ENCODE measurements at places on chromosomes 2 and 18.

- no peak for DNase-seq
These were observed 5.9 kb downstream of the CTLA4 start for GRCh38 chr2:203873461-203873860.

GRCh38 chr2:68193787-68194372, 36.2 kb downstream of the PNO1 start:
- peak; percentile 56 for DNase-seq

DNA sequence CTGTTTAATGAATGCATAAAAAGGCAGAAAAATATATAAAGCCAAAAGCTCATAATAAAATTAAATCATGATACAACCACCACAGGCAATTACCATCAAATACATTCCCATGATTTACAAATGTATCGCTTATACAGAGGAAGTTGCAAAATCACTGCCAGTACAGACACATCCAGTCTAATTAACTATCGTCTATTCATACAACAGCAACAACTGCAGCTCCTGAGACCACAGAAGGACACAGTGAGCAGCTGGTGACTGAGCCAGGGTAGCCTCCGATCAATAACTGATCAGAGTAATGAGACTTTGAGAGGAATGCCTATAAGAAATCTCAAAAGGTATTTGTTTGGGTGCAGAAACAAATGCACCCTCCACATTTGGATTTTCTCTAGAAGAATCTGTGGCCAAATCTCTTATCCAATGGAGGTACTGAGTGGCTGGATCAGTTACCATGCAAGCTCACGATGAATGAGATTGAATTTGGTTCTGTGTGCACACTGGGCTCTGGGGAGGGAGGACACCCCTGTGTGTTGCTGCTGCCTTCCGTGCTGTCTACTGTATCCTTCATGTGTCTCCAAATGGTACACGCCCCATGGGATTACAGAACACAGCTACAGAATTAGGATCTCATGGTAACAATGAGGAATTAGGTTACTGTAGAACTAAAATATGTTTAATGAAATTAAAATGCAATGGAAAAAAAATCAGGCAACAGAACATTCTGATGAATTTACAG, 119.6 kb downstream of the MBP start:
- DNase-seq, result no peak

GRCh38 chr2:120384486-120385354, 38.8 kb downstream of the INHBB start:
- no peak for DNase-seq

GRCh38 chr2:101446869-101447268, 28.0 kb downstream of the RFX8 start:
- peak; percentile 97 for DNase-seq

DNA sequence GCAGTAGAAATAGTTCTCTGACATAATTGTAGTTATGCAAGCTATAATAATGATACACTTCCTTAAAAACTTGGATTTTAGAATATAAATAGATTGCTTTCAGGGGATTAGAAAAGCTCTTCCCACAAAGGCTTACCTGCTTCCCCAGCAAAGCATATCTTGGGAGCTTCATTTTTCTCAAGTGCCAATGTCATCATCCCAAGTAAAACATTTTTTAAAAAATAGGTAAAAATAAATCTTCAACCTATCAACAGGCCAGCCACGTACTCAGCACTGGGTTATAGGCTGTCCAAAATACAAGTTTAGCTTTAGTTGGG, 39.0 kb upstream of the NPAS2 start:
- DNase-seq, result no peak

GRCh38 chr18:68555879-68556301, 159.0 kb downstream of the TMX3 start:
- DNase-seq, result peak; percentile 77

DNA sequence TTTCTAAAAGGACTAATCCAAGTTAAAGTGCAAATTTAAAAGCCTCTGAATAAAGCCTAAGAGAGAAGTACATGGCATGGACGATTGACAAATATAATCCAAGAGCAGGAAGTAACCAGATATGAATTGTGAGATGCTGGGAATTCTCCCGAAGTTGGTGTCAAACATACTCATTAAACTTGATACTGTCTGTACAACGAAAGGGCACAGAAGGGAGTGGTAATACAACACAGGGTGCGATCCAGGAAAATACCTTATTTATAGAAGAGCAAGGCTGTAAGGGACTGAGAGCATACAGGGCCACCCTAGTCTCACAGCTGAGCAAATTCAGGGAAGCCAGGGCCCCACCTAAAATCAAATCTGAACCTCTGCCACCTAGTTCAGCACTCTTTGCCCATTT, 41.6 kb downstream of the SEMA4F start:
- DNase-seq, result no peak

DNA sequence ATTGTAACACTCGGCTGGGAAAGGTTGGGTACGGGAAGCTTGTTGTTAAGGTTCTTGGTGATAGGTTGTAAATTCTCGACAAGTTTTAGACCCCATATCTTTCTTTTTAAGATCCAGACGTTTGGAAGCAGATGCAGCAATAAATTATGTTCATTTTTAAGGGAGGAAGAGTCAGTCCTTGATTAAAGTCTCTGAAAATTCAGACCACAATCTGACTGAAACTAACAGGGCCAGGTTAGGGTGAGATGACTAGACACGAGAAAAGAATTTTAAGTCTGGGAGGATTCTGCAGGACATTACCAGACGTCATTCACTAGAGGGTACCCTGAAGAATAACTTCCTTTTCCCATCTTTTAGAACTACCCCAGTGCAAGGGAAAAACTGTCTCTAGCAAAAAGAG, 16.1 kb downstream of the WIPF1 start:
- no peak for DNase-seq

GRCh38 chr2:240956935-240957655, 41.3 kb upstream of the SNED1 start:
- DNase-seq, result no peak

GRCh38 chr2:153059338-153060052, 341.1 kb downstream of the ARL6IP6 start:
- DNase-seq, result peak; percentile 79

DNA sequence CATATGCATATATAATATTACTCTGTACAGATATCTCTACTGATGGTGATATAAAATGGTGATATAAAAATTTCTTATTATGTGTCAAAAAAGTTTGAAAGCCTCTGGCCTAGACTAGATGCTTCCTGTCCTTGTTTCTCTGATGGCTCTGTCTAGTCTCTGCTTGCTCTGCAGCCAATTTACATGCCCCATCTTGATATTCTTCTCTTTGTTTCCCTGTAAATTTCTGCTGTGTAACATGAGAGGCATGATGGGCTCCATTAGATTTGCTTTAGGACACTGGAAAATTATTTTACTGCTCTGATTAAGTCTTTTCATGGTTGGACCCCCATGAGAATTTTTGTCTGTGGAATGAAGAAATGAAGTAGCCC, 24.3 kb downstream of the BABAM2 start:
- DNase-seq, result no peak

- DNase-seq, result peak; percentile 22
These were observed 10.4 kb upstream of the ST8SIA5 start for GRCh38 chr18:46767217-46767616.

DNA sequence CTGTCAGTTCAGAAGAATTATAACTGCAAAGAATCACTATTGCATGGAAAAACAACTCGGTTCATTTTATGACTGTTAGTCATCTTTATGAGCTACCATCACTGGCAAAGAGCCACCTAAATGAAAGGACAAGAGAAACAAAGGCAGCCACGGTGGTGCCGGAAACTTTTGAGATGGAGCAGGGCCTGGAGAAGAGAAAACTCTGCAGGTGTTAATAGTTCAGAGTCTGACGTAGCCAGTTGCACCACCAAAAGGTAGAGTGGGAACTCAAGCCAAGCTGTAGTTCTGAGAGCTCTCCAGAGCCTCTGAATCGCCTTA, 110.9 kb downstream of the FTCDNL1 start:
- no peak for DNase-seq

DNA sequence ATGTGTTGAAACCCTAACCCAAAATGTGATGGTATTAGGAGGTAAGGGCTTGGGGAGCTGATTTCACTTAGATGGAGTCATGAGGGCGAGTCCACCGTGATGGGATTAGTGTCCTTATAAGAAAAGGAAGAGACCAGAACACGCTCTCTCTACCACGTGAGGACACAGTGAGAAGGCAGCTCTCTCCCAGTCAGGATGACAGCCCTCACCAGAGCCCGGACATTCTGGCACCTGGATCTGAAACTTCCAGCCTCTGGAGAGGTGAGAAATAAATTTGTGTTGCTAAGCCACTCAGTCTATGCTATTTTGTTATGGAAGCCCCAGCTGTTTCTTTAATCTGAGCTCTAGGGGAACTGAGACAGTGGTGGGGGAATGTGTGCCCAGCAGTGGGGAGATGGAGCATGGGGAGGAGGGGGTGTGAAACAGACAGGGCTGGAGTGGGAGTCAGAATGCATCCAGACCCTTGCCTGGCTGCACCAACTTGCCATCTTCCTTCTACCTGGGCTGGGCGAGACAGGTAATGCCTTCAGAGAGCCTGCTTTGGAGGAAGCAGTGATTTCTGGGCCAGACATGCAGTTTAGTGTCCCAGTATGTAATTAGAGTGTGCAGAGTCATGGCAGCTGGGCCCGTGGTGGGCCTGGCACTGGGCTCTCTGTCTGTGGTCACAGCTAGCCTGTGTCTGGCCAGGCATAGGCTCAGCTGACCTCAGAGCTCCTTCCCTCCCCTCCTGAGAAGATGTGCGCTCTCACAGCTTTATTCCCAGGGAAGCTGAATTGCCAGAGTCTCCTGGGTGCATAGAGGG, 38.1 kb downstream of the RHOB start:
- DNase-seq, result no peak

DNA sequence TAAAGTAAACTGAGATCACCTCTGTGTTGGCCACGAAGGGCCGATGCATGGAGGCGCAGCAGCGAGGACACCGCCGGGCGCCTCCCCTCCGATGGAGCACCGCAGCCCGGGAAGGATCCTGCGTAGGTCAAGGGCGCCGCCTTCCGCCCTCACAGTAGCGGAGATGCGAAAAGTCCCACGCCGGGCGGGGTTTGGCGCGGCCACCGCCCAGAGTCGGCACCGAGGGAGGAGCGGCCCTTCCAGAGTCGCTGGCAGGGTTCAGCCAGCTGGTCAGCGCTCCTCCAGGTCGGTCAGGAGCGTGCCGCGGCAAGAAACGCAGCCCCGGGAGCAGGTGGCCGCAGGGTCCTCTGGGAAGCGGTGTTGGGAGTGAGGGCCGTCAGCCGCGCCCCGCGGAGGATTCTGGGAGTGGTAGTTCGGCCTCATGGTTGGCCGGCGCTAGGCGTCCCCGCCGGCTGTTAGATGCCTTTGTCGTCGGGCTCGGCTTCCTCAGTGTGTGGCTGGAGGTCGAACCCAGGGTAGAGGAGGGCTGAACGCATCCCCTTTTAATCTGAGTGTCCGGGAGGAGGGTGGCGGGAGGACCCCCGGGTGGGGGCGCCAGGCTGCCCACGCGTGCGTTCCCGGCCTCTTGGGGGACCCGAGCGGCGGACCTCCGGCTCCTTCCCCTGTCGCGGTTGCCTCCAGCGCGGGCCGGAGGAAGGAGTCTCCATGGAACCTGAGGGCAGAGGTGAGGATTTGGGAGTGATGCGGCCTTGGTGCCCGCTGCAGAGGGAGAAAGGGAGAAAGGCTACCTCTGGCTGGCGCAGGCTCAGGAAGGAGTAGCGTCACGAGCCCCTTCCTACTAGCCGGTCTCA, at the start of gene ZNF892:
Gene ZNF892, plus strand, starts transcription at position 411 of the 851 bp plus-strand sequence. Its CDS starts 295 bp downstream, at position 706.
- DNase-seq, result peak; percentile 90

- DNase-seq, result peak; percentile 97
These were observed 22.6 kb downstream of the FER1L5 start for GRCh38 chr2:96665083-96665569.

GRCh38 chr2:32652555-32653209, 24.8 kb downstream of the TTC27 start:
- no peak for DNase-seq

DNA sequence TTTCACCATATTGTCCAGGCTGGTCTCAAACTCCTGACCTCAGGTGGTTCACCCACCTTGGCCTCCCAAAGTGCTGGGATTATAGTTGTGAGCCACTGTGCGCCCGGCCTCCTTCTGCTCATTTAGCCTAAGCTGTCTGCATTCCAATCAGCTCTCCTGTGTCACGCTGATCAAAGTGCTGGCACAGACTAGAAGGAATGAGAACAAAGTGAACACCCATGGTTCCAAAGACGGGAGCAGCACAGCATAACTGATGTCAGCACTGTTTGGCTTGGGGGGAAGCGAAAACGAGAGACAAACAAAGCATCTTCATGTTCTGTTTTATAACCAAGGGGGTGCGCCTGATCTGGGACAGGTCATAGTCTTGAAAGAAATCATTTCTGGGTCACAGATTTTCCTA, 43.3 kb downstream of the DIPK1C start:
- DNase-seq, result no peak

DNA sequence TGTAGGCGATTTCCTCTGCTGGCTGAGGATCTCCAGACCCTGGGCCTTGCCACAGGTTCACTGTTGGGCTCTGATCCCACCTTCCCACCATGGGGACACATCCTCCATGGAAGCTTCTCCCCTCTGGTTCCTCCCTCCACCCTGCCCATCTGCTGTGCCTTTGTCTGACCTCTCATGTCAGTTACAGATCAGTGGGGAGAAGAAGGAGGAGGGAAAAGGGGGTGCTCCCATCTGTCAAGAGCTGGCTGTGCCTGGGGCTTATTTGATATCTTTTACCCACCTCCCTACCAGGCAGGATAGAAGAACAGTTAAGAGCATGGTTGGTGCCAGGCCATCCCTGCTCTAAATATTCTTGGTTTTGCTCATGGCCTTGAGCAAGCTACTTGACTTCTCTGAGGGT, 12.3 kb upstream of the DNAJB2 start:
- no peak for DNase-seq

GRCh38 chr18:49756671-49757362, 56.5 kb downstream of the ACAA2 start:
- DNase-seq, result no peak

DNA sequence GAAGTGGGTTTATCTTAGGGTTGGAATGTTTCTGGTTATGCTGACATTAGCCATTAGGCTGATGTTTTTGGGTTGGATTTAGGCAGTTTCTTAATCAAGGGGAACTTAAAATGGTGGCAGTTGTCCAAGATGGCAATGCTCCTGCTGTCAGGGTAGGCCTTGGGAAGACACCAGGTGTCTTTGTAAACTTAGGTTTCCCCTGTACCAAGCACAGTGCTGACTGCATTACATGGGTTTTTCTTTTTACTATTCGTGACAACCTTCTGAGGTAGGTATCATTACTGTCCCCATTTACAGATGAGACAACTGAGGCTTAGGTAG, 528 bp upstream of the ATG16L1 start:
- DNase-seq, result no peak

DNA sequence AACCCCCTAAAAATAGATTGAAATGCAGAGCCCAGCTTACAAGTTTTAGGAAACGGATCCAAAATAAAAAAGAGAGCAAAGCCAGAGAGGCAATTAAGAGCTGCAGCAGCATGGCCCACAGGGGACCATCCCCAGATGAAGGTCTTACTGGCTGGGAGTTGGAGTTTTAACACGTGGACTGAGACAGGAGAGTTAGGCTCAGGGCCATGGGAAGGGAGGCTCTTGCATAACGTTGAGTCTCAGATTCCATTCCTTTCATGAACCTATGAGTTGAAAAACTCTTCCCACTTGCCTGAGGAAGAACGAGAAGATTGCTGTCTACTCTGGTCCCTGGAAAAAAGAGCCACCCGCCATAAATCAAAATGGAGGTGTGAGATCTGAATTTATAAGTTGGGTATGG, 101.8 kb upstream of the NDUFV2 start:
- DNase-seq, result no peak

Measured in M059J (cell line).